ENCODE measurements at places on chromosomes 2 and 18.

DNA sequence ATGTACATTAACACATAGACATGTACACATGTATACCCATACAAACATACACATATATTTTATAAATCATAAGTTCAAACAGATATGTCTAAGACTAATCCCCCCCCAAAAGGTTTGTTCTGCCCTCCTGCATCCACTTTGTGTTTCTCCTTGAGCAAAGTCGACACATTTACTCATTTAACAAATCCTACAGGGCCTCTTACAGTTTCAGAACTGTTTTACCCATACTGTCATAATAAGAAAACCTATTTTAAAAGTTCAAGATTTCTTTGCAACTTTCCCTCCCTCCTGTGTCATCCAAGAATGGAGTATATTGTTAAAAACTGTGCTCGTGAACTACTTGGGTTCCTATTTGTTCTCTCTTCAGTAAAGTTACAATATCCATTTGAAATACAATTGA lies 166.7 kb downstream of the L3MBTL4 start:
- DNase-seq, result no peak

- DNase-seq, result no peak
These were observed 128.2 kb upstream of the DLX2 start for GRCh38 chr2:172230889-172231401.

GRCh38 chr18:34632321-34632720 lies 77.8 kb upstream of the DTNA start:
- DNase-seq, result no peak

DNA sequence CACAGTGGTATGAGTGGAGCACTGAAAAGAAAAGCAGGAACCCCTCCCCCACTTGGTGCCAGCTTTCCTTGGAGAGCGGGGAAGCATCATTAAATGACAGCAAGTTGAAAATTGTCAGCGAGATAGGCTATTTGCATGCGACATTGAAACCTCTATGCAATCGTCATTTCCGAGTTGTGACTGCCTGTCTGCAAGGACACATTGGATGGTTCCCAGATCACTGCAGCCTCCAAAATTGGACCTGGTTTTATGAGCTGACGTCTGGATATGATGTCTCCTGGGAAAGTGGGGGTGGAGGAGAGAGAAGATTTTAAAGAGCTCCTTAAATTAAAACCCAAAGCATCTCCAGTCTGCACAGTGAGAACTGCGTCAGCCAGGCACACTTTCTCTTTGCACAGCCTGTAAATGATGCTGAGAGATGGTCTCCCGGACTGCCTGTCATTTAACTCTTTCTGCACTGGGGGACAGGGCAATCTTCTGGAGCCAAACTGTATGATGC lies 57.8 kb upstream of the KIF5C start:
- no peak for DNase-seq

GRCh38 chr2:206855585-206856433 lies 83.5 kb upstream of the CPO start:
- no peak for DNase-seq

DNA sequence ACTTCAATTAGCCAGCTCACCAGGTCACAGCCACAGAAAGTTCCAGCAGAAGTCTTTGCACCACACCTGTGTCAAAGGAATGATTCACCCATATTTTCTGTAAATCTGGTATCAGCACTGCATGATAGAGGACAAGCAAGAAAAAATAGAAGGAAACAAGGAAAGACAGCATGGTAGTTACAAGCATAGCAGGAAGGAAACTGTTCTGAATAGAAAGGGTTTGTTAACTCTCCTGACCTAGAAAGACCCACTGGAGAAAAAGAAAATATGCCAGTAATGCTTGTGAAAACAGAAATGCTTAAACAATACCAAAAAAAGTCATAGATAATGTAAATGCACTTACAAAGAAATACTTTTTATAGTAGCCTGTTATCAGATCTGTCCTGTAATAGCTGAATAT lies 40.8 kb downstream of the SCRN3 start:
- no peak for DNase-seq

- no peak for DNase-seq
These were observed 50.8 kb downstream of the TRIB2 start for GRCh38 chr2:12767541-12767940.

- DNase-seq, result no peak
These were observed 30.9 kb upstream of the GRP start for GRCh38 chr18:59189008-59189407.

DNA sequence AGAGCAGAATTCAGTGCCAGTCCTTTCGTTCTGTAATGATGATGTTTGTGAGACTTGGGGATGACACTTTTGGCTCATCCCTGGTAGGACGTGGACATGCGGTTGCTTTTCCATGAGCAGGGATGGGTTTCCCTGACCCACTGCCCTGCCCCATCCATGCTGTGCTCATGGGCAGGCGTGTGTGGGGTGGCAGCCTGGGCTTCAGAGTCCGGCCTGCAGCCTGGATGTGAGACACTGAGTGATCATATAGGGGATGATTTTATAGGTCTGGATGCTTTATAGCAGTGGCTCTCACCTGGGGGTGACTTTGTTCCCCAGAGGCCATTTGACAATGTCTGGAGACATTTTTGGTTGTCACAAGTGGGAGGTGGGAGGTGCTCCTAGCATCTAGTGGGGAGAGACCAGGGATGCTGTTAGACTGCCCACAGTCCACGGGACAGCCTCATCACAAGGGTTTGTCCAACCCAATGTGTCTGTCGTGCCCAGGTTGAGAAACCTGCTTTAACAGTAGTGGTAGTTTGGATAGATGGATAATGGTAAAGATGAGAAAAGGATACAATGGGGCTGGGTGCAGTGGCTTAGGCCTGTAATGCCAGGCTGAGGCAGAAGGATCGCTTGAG lies 38.9 kb downstream of the LDLRAD4 start:
- DNase-seq, result no peak

DNA sequence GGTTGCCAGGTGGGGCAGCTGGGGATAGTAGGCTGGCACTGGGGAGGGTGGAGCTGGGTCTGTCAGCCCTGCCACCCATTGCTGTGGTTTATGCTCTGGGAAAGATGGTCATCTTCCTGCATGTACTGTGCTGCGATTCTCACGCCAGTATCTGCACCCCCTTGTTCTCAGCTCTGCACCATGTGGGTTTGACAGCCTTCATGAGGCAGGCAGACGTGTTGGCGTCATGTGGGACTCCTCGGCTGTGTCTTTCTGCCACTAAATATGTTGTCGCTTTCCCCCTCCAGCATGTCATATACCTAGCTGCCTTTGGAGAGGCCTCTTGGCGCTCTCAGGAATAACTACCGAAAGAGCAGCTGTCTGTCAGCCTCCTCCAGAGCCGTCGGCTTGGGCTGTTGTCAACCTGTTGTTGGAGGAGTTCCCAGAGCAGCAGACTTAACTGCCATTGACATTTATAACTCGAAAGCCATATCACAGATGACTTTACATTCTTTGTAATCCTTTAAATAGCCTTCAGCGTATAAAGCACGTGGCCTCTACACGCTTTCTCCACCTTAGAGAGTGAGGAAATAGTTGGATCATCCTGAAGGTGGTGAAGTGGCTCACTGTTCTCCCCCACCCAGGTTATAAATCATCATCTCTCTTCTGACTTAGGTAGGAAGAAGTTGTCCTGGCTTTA lies 80.4 kb upstream of the MGAT5 start:
- DNase-seq, result no peak

- no peak for DNase-seq
These were observed 34.2 kb upstream of the LRRTM1 start for GRCh38 chr2:80338794-80339193.

- DNase-seq, result no peak
These were observed 61.0 kb downstream of the MYT1L start for GRCh38 chr2:2269989-2270562.
